ENCODE measurements at places on chromosomes 16 and 17.

DNA sequence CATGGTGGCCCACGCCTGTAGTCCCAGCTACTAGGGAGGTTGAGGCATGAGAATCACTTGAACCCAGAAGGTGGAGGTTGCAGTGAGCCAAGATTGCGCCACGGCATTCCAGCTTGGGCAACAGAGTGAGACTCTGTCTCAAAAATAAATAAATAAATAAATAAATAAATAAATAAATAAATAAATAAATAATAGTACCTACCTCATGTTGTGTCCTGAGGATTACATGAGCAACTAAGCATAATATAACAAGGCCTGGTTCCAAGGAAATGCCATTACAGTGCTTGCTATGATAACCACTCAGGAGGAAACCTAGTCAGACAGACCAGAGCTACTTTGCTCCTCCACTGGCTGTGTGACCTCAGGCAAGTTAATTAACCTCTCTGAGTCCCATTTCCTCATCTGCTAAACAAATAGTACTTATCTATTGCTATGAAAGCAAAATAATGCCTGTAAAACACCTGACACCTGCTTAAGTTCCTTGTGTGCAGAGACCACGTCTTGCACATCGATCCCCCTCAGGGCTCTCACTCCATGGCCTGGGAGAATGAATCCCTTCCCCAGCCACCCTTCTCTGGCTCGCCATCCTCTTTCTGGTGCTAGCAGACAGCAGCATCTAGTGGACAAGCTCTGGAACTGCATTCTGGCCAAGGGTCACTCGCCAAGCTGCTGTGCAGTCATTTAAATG lies 7.5 kb downstream of the EPOP start:
- DNase-seq = peak; percentile 58

DNA sequence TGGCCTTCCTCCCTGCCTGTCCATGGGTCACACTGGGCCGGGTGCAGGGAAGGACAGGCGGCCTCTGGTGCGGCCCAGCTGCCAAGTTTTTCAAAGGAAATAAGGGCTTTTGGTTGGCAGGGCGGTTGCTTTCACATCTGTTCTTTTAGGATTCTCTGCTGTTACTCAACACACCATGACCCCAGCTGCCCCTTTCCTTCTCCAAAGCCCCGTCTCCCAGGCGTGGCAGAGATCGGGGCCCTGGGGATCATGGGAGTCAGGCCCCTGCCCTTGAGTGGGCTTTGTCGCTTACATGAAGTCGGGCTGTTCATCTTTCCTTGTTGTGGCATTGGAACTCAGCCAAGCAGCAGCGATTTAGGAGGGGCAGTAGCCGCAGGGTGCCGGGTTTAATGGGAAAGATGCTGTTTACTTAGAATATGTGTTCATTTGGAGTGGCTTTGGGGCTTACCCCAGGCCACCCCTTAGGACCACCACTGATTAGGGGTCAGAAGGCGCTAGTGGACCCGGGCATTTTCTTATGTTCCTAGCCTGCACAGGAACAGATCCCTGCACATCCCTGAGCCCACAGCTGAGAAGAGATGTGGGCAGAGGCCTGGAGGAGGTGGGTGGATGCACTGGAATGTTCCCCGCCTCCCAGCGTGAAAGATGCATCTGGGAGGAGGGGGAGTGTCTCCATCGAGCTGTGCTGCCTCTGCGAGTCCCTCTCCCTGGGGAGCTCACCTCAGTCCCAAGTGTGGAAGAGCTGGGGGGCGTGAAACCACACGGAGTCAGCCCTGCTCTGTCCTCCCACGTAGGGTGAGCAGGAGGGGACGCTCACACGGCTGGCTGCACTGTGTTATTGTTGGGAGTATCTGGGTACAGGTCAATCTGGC lies 6.8 kb upstream of the ADCY7 start:
- no peak for DNase-seq

DNA sequence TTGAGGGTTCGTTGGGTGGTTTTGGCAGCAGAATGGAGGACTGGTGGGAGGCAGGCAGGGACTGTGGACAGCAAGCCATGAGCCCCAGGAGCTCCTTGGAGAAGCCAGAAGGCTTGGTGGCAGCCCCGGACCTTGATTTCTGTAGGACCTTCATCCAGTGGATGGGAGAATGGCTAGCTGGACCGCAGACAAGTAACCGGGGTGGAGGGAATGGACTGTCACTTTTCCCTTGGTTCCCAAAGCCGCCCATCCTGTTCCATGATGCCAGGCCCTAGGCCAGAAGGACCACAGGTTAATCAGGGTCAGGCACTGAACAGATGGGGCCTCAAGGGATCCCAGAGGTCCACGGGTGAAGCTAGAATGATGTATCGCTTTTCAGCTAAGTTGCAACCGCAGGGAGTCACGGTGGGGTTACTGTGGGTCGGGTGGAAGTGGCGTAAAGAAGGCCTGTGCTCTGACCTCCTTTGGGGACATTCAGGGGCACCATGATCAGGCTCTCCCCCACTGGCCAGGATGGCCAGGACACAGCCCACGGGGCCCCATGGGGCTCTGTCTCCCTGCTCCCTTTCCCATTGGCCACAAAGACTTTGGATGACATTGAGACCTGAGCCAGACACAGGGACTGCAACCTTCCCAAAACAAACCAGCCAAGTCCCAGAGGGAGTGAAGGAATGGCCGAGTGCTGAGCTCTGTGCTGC lies 66.9 kb upstream of the MRTFB start:
- no peak for DNase-seq

- DNase-seq = no peak
Measured at GRCh38 chr17:40454613-40454995, 11.4 kb downstream of the IGFBP4 start.

DNA sequence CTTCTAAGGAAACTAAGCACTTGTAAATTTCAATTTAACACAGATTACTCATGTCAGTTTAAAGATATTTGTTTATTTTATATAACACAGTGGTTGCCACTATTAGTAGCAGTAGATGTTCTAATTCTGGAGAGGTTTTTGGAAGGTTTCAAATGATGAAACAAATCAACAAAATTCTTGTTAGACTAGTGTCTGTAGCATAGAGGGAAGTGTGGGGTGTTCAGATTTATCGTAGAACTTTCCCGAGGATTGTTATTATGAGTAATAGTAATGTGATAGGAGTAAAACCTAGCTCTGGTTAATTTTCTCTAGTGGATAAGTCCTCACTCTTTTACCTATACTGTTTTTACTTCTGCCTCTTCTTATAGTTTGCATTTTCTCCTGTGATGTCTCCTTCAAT lies 6.3 kb downstream of the GAN start:
- no peak for DNase-seq

GRCh38 chr17:6232732-6233101 lies 162.5 kb downstream of the WSCD1 start:
- no peak for DNase-seq

DNA sequence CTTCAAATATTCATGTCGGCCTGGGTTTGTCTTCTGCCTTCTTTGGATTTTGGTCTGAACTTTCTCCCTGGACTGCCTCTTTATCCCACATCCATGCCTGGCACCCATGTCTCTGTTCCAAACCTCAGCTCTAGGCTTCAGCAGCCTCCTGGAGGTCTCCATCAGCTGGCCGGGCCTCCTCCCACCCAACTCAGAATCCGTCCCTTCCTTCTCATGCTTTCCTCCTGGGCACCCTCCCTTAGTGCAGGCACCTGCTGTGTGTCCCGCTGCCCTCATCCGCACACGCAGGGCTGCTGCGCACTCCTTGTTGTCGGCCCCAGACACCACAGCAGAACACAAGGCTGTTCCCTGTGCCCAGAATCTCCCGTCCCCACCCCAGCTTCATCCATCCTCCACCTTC lies 14.0 kb downstream of the LDHD start:
- DNase-seq = no peak

DNA sequence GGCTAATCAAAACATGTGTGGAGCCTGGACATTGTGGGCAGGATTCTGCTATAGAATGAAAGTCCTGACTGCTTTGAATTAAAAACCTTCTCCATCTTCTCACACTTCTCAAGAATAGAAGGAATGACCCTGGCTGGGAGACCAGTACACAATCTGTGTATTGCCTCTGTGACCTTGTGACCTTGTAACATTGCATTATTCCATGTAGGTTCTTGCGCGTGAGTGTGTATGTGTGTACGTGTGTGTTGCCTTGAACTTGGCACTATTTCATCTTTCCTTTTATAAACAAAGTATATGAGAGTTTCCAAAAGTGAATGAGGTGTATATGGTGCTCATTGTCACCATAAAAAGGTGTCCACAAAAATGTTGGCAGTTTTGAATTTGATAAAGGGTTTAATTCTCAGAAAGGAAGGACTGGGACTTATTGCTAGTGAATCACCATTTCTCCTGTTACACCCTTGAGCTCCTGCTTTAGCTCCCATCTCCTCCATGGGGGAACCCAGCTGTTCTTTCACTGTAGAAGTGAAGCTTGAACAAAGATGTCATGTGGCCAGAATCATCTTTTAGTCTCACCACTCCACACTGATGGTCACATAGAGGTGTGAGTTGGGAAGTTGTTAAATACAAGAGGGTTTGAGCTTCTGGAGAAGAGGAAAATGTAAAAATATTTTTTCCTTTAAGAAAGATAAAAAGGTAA lies 244.9 kb downstream of the FTO start:
- DNase-seq = no peak

GRCh38 chr17:80737106-80738019 lies 192.7 kb downstream of the RPTOR start:
- DNase-seq = no peak

DNA sequence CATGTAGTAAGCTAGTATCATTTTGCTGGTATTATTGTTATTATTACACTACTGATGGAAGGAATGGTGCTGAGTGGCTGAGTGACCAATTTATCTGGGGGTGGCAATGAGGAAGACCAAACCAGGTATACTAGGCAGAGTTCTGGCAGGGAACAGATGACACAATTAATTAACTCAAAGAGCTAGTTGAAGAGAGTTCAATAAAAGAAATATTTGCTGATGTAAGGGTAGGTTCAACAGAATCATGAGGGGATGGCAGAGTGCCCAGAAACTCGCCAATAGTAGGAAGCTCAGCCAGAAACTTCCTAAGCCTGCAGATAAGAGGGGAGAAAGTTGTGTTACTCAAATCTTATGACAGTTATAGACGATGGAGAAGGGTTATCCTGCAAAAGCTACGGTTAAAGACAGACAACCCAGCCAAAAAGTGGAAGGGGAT lies 352.5 kb downstream of the KCNJ2 start:
- DNase-seq = no peak

GRCh38 chr17:19390951-19391350 lies 4.0 kb upstream of the MFAP4 start:
- no peak for DNase-seq

DNA sequence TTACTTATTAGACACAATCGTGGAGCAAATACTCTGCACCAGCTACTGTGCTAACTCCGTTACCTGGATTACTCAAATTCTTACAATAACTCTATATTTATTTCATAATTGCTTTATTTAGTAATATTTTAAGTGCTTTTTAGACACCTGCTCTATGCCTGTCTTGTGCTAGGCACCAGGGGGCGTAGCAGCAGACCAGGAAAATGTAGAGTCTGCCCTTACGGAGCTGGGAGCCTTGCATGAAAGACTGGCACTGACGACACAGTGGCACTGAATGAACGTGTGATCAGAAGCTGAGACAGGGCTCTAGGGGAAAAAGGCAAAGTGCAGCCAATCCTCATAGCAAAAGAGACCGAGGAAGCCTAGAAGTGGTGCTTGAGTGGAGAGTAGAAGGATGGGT lies 486.5 kb downstream of the CDH13 start:
- no peak for DNase-seq

- DNase-seq = no peak
Measured at GRCh38 chr17:78013683-78014467, 55.4 kb downstream of the TNRC6C start.

DNA sequence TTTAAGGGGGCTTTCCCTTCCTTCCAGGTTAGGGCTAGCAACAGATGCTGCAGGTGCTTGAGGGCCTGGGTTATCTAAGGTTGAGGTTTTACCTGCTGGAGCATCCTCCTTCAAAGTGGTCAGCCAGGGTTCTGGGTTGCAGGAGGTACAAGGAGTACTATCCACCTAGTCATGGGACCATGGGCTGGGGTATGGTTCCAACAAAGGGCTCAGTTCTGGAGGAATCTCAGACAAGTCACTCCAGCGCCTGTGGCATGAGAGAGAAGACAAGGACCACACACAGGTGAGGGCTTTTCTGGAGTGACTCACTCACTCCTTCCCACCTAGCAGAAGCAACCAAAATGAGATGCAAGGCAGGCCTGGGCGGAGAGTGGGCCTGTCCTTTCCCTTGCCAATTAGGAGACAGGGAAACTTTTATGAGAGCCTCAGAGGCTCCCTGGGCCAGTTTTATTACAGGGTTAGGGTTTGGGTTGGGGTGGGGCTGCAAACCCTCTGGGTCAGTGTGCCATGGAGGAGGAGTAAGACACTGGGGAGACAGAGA lies 2.2 kb downstream of the MYO19 start:
- no peak for DNase-seq

DNA sequence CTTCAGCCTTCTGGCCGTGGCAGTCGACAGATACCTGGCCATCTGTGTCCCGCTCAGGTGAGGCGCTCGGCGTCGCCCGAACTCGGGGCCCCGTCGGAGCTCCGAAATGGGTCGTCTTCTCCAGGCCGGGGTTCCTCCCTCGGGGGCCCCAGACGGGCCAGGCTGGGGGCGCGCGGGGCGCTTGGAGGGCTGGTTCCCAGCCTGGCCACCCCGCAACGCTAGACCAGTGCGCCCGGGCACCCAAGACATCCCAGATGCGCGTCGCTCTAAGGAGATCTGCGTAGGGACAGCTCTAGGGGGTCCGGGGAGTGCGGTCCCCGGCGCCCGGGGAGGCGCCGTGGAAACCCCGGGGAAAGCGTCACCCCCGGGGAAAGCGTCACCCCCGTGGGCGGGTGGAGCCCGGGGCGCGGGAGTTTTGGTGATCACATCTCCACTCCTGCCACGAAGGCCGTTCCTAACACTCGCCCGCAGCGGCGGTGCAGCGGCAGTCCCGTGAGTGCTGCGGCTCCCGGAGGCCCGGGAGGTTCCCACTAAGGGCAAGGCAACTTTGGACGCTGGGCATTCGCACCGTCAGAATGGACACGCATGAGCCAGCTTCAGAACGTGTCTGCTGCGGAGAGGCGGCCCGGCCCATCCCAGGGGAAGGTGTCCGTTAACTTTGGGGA lies 729 bp downstream of the ADORA2B start:
- DNase-seq = peak; percentile 44

- DNase-seq = no peak
Measured at GRCh38 chr17:17041018-17041521, 1.2 kb upstream of the MPRIP start.

DNA sequence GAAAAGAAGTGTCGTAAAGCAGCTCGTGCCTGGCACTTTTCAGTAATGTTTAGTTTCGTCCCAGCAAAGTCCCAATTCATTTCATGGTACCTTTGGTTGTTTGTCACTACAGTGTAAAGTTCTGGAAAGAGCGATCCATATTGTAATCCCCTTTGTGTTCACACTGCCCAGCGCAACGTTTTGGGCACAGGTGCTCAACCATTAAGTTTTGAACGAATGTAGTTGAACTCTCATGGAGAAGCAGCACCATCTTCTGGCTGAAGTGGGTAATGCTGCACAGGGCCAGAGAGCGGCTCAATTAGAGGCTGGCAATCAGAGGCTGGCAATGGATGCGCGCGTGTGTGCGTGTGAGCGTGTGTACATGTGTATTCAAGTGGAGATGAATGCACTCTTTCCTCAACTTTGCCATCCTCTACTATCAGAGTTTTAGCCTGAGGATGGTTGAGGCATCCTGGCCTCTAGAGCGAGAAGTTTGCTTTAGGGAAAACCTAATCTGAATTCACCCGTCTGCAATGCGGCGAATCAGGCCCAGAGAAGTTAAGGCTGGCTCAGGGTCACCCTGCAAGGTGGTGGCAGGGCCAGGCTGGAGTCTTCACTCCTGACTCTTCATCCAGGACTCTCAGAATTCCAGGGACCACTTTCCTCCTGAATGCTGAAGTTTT lies 29.9 kb downstream of the DYNLL2 start:
- peak; percentile 75 for DNase-seq

GRCh38 chr17:57379237-57379894 lies 123.0 kb downstream of the MSI2 start:
- no peak for DNase-seq
